ENCODE measurements at places on chromosomes 11 and 22. TPM values are rescaled to one million over a fixed set of nuclear protein-coding genes. Genes with fewer than 3 reads are reported as not detected.

The MICAL2 gene
- total RNA-seq: 4.9 TPM

The OR2AG2 gene
- total RNA-seq: not detected

The TPBGL gene
- total RNA-seq: not detected

The TBX10 gene
- total RNA-seq: 0.26 TPM

The B3GAT1 gene
- not detected for total RNA-seq

The UBQLN3 gene
- not detected for total RNA-seq

The KCNJ5 gene
- not detected for total RNA-seq

The APLNR gene
- not detected for total RNA-seq

The OR51B5 gene
- total RNA-seq: 0.18 TPM

The GTSE1 gene
- total RNA-seq: 46.2 TPM

The HEPACAM gene
- not detected for total RNA-seq

The KRTAP5-7 gene
- total RNA-seq: not detected

The TCN2 gene
- 10.3 TPM for total RNA-seq

The LRRC10B gene
- not detected for total RNA-seq

The OR52L1 gene
- total RNA-seq: not detected

The DNAJB7 gene
- total RNA-seq: not detected

The MMP1 gene
- not detected for total RNA-seq

The ADORA2A gene
- 23.6 TPM for total RNA-seq

The YPEL1 gene
- 1.9 TPM for total RNA-seq

The ISX gene
- 0.21 TPM for total RNA-seq

The RAG2 gene
- not detected for total RNA-seq

The CSKMT gene
- 61.3 TPM for total RNA-seq

The MB gene
- 0.41 TPM for total RNA-seq

The WNT11 gene
- total RNA-seq: not detected

The NPTXR gene
- total RNA-seq: 0.37 TPM

The TPP1 gene
- 35.0 TPM for total RNA-seq

The LRRC74B gene
- not detected for total RNA-seq

The PKP3 gene
- 0.37 TPM for total RNA-seq

The SLC37A2 gene
- 3.4 TPM for total RNA-seq

The C1QTNF5 gene
- not detected for total RNA-seq

The CBX6 gene
- 142 TPM for total RNA-seq

The MTNR1B gene
- total RNA-seq: not detected

The RASGRP2 gene
- 9.0 TPM for total RNA-seq

The MS4A4A gene
- 0.88 TPM for total RNA-seq

The CERK gene
- total RNA-seq: 42.0 TPM

The CNIH2 gene
- 1.2 TPM for total RNA-seq

The MMP12 gene
- total RNA-seq: not detected

The HTR3A gene
- not detected for total RNA-seq

The VPREB3 gene
- 25.7 TPM for total RNA-seq

The UPB1 gene
- total RNA-seq: 3.9 TPM

The TST gene
- 20.9 TPM for total RNA-seq

The CCDC87 gene
- 0.08 TPM for total RNA-seq

The THRSP gene
- not detected for total RNA-seq

The PDGFB gene
- 1.1 TPM for total RNA-seq

The CASP5 gene
- total RNA-seq: not detected

The SYT7 gene
- total RNA-seq: not detected

The GSTT2B gene
- total RNA-seq: 0.21 TPM

The TRPM5 gene
- total RNA-seq: not detected

The CHADL gene
- total RNA-seq: not detected

The RIMBP3C gene
- total RNA-seq: 0.24 TPM

The DDI1 gene
- not detected for total RNA-seq

The SCN3B gene
- not detected for total RNA-seq

Measured in GM12878 (cell line).